Stimulated activated CD4-positive, alpha-beta T cell treated with anti-CD3 and anti-CD28 coated beads, Interleukin-1b, Interleukin-23, amount 100 ng/mL, for 4 hours (primary cell): ENCODE measurements at places on chromosomes 12 and 14.

GRCh38 chr12:7877420-7877819 lies 4.7 kb upstream of the SLC2A14 start:
- DNase-seq = no peak

DNA sequence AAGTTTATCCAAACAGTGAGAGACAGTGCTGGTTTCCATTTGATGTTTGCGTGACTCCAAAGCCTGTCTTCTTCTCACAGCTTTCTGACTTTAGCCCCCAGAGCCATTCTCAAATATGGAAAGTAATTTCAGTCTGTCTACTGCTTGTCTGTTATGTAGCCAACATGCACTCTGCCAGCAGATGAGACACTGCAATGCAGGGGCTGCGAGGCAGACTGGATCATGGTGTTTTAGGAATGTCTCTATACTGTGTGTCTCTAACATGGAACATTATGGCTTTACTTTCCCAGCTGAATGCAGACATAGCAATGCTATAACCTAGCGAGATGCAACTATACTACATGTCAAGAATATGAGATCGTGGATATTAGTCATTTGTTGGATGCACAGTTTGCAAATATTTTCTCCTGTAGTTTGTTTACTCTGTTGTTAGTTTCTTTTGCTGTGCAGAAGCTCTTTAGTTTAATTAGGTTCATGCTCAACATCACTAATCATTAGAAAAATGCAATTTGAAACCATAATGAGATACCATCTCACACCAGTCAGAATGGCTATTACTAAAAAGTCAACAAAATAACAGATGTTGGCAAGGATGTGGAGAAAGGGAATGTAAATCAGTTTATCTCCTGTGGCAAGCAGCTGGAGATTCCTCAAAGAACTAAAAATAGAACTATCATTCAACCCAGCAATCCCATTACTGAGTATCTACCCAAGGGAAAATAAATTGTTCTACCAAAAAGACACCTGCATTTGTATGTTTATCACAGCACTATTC lies 235.8 kb upstream of the TMTC1 start:
- no peak for DNase-seq

DNA sequence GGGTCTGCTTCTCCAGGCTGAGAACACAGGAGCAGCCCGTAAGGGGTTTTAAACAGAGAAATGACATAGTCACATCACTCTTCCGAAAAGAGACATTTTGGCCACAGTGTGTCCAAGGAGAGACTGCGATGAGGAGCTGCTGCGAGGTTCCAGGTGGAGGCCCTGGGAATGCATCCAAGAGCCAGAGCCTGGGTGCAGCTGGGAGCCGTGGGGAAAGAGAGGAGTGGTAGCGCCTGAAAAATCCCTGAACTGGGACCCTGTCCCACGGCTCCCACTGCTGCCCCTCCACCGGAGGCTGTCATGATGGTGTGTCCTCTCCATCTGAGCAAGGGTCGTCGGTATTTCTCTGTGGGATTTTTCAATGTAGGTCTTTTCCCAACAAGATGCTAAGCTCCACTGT lies 146.9 kb downstream of the BCL11B start:
- DNase-seq = no peak

DNA sequence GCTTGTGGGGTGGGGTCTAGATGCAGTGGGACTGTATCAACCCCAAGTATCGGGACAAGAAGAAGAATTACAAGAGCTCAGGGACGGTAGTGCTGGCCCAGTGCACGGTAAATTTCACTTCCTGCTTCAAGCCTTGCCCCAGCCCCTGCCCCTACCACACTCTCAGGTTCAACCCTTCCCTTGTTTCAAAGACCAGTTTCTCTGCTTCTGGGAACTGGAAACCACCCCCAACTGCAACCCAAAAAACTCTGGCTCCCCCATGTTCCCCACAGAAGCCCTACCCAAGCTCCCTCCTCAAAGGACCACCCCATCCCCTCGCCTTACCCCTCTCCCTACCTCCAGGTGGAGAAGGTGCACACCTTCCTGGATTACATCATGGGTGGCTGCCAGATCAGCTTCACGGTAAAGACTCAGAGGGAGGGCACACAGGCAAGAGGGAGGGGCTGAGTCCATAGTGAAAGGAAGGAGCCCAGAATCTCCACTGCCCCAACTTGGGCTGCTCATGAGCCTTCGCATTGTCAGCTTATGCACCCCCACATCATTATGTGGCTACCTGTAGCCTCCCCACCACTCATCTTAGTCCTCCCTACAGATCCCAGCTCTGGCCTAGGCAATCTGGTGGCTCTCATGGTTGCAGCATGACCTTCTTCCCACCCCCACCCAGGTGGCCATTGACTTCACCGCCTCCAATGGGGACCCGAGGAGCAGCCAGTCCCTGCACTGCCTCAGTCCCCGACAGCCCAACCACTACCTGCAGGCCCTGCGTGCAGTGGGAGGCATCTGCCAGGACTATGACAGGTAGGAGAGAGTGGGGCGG lies 4.3 kb downstream of the CPNE6 start:
- DNase-seq = no peak

GRCh38 chr14:103713304-103714062 lies 1.8 kb downstream of the XRCC3 start:
- no peak for DNase-seq

DNA sequence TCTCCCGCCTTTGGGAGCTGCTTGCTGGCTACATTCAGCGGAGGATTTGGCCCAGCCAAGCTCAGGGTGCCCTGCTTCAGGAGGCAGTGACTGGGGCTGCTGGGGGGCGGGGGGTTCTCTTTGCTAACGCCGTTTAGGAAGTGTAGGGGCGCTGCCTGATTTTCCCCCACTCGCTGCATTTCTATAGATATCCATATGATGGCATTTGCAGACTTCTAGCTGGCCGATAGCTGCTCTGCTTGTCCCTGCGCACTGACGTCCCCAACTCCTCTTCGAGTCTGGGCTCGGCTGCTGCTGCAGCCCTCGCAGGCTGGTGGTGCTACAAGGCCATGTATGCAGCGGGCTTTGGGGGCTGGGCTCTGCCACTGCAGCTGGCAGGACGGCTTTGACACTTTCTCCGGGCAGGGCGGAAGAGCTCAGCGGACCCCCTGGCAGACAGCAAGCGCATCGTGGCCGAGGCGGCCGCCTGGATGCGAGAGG lies 3.1 kb downstream of the LRFN5 start:
- DNase-seq = no peak

DNA sequence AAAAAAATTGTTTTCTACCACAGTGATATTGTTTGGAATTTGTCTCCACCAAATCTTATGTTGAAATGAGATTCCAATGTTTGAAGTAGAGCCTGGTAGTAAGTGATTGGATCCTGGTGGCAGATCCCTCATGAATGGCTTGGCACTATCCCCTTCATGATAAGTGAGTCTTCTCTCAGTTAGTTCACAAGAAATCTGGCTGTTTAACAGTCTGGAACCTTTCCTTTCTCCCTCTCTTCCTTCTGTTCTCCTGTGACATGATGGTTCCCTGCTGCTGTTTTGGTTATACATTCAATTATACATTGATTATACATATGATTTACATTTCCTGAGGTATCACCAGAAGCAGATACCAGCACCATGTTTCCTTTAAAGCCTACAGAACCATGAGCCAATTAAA lies 442.2 kb downstream of the SLC6A15 start:
- no peak for DNase-seq

DNA sequence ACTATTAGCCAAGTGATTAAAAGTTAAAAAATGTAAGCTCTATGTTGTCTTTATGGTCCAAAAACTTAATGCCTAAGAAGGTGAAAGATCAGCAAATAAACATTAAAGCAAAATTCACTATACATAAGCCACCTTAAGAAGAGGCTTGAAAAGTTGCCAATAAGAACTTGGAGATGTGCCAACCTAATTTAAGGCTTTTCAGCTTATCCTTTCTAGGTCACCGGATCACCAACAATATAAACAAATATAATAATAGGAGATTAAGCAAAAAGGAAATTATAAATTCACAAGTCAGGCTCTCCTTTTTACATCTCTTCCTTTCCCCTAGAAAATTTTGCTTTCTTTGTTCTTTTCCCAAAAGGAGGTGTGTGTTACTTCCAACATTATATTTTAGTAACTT lies 30.9 kb downstream of the SLC2A3 start:
- no peak for DNase-seq

- no peak for DNase-seq
Measured at GRCh38 chr14:100294963-100295330, 11.3 kb downstream of the SLC25A29 start.

DNA sequence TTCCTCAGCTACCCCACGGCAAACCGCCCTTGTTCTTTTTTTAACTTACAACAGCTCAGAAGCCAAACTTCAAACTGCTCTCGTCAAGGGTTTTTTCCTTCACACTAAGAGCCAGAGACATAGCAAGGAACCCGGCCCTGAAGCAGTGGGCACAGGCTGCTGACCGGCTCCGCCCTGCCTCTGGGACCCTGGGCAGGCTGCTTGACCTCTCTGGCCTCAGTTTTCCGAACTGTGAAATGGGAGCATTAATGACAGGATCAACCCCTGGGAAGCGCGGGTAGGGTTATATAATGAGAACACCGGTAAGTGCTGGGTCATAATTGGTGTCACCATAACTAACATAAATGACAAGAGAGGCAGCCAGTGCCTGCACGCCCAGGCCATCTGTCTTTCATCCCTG lies 21.2 kb upstream of the FZD10 start:
- no peak for DNase-seq

- DNase-seq = no peak
Measured at GRCh38 chr12:4817880-4818279, 91.8 kb upstream of the KCNA1 start.

DNA sequence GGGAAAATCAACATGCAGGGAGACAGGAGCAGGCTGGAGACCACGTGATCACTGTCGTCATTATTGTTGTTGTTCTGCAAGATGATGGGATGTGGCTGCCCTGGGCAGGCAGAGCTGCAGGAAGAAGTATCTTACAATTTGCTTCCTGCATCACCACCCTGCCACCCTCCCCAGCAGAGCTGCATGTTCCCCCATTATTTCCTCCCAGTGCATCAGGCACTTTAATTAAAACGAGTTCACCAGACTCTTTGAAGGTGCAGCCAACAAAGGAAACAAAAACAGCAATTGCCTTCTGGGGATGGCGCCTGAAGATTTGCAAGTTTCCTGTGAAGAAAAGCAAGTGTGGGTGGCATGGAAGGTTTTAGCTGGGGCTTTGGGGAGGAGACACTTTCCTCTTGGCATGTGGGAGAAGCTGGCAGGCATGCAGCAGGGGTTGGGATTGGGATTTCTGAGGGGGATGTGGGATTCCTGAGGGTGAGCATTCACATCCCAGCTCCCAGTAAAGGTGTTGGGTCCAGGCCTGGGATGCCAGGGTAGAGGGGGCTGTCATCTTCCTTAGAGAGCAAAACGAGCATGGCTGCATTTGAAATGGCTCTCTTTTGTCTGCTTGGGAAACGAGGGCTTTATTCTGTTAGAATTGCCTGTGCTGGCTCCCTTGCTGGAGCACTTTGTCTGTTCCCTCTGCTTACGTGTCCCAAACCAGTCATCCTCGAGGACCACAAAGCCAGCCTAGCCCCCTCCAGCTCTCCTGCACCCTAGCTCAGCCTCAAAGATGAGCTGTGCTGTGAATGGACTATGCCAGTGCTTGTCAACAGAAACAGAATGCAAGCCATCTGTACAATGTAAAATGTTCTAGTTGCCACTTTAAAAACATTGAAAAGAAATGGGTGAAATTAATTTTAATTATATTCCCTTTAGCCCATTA lies 11.5 kb upstream of the C14orf132 start:
- no peak for DNase-seq

DNA sequence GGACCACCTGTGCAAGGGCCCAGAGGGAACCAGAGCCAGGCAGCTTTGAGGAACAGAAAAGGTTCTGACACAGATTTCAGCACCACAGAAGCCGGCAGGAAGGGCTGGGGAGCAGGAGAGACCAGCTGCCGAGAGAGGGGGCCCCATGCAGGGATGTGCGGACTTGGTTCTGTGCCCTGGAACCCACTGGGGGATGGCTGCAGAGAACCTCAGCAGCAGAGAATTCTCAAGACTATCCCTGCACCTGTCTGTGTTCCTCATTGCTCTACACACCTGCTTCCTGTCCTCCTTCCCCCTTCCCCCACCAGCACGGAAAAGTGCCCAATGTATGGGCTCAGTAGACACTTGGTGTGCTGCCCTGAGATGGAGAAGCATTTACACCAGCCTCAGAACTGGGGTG lies 3.2 kb downstream of the SERPINA9 start:
- no peak for DNase-seq

GRCh38 chr14:72451054-72451972 lies 442.6 kb downstream of the DPF3 start:
- DNase-seq = no peak

- DNase-seq = no peak
Measured at GRCh38 chr12:112602150-112602549, 183.4 kb downstream of the PTPN11 start.

DNA sequence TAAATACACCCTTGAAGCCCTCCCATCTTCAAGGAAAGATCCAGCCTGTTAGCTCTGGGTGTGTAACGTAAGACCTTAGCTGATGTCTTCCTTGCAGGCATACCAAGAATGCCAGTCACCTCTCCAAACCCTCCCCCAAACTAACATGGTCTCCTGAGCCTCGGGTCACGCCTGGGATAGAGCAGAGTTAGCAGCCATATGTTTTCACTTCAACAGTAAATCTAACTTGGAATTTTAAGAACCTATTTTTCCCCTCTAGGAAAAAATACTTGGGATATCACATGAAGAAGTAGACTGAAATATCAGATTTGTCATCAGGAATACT lies 27.9 kb downstream of the BCL2L14 start:
- DNase-seq = no peak

DNA sequence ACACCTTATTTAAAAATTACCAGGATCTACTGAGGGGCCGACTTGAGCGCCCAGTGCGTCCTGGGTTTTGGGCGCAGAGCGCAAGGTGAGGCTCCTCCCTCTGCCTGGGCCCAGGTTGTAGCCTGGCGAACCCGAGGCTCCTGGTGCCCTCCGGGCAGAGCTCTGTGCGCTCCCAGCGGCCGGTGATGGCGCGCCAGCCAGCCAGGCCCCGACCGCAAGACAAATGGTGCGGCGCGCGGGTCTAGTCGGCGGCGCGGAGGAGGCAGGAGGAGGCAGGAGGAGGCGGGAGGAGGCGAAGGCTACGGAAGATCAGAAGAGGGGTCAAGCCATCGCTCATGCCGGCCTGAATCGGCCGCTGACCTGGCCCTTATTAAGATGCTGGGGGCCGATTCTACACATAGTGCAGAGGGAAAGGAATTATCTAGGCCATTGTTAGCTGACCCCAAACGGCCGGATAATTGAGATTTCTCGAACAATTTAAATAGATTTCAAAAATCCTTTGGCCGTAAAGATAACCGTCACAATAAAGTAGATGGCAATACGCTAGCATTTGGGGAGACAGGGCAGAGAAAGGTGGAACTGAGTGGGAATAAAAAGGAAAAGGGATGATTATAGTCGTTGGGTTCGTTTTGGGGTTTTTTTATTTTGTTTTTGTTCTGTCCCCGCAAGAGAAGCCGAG lies 2.8 kb downstream of the TBX5 start:
- no peak for DNase-seq

- DNase-seq = no peak
Measured at GRCh38 chr12:4587108-4587507, 25.1 kb downstream of the DYRK4 start.

DNA sequence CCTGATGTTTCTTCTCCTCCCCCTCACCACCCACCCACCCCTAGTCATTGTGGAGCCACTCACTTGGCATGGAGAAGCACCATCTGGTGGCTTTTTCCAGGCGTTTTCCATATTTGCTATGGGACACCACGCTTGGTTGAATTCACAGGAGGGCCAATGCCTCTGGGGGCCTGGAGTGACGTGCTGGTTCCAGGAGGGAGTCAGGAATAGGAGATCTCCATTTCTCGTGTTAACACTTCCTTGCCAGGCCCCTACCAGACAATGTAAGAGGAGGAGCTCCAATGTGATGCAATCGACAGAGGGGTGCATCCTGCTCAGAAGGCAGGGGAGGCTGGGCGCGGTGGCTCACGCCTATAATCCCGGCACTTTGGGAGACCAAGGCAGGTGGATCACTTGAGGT lies 21.6 kb upstream of the TESC start:
- no peak for DNase-seq
